Brain (organoid and tissue), 16 donors: ENCODE measurements at places on chromosomes 3 and 15.

GRCh38 chr3:149479621-149480325, 5.3 kb downstream of the TM4SF4 start:
- no peak for DNase-seq

GRCh38 chr15:60761505-60761845, 282.5 kb upstream of the ICE2 start:
- no peak for DNase-seq

- DNase-seq, result no peak
Observed at GRCh38 chr3:192830291-192831110, 87.2 kb downstream of the MB21D2 start.

GRCh38 chr15:92071045-92071634, 217.6 kb downstream of the SLCO3A1 start:
- DNase-seq, result no peak

DNA sequence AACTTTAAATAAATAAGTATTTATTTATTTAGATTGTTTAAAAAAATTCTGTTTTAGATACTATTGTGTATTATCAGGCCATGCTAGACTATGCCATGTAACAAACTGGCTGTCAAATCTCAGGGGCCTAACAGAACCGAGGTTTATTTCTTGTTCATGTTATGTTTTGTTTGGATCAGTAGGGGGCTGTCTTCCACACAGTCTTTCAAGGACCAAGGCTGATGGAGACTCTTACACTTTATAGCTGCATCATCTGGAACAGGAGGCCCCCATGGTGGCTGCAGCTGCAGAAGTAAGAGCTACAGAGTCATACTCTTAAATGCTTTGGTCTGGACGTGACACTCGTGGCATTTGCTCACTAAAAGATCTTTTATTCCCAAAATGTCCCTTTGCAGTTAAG, 33.0 kb upstream of the ARL14 start:
- no peak for DNase-seq

- no peak for DNase-seq
Observed at GRCh38 chr3:46609944-46610722, 2.2 kb upstream of the FAM240A start.

GRCh38 chr3:47482366-47482765, 6.6 kb upstream of the SCAP start:
- peak; percentile 11 for DNase-seq

DNA sequence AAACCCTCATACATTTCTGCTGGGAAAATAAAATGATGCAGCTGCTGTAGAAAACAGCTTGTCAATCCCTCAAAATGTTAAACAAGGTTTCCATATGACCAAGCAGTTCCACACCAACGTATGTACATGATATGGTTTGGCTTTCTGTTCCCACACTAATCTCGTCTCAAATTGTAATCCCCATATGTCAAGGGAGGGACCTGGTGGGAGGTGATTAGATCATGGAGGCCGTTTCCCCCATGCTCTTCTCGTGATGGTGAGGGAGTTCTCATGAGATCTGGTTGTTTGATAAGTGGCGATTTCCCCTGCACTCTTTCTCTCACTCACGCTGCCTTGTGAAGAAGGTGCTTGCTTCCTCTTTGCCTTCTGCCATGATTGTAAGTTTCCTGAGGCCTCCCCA, 100.6 kb upstream of the SLC24A5 start:
- no peak for DNase-seq

DNA sequence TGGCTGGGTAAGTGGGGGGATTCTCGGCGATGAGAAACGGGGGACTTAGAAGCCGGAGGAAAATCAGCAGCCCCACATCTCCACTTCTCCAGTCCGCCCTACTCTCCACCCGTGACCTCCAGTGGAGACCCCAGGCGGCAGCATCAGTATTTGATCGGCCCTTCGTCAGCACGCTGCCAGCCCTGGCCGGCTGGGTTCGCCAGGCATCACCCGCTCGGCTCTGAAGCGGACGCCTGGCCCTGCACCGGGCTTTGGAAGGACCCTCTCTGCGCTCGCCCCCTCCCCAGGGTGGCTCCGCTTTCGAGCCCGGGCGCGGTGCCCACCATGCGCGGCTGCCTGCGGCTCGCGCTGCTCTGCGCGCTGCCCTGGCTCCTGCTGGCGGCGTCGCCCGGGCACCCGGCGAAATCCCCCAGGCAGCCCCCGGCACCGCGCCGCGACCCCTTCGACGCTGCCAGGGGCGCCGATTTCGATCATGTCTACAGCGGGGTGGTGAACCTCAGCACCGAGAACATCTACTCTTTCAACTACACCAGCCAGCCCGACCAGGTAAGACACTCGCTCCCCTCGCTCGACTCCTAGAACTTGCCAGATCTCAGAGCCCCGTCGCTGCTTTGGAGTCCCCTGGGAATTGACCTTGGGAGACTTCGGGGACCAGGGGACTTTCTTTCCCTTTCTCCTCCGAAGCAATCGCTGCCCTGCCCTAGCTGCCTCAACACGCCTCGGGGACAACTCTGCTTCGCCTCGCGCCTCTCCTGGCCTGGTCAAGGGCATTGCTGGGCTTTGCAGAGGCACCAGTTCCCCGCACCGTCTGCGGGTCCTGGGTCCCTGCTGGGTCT, 561 bp downstream of the SIDT1 start:
- DNase-seq, result peak; percentile 63

GRCh38 chr3:125150525-125151441, 61.8 kb downstream of the SLC12A8 start:
- DNase-seq, result no peak

GRCh38 chr3:59563966-59564365, 514.1 kb upstream of the CFAP20DC start:
- DNase-seq, result no peak

DNA sequence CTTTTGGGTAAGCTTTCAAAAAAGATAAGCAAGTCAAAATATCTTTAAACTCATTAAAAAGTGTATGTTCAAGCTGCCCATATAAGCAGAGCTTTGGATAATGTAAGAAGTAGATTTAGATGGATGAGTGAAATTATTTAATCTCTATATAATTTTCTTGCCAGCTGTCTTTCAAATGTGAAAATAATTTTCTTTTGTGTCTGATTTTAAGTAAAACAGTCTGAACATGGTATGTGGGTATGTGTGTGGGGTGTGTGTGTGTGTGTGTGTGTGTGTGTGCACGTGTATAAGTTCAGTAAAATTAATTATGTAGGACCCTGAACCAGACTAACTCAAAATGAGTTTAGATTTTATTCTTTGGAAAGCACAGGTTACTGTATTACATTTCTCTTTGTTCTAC, 155.2 kb upstream of the CGNL1 start:
- no peak for DNase-seq

DNA sequence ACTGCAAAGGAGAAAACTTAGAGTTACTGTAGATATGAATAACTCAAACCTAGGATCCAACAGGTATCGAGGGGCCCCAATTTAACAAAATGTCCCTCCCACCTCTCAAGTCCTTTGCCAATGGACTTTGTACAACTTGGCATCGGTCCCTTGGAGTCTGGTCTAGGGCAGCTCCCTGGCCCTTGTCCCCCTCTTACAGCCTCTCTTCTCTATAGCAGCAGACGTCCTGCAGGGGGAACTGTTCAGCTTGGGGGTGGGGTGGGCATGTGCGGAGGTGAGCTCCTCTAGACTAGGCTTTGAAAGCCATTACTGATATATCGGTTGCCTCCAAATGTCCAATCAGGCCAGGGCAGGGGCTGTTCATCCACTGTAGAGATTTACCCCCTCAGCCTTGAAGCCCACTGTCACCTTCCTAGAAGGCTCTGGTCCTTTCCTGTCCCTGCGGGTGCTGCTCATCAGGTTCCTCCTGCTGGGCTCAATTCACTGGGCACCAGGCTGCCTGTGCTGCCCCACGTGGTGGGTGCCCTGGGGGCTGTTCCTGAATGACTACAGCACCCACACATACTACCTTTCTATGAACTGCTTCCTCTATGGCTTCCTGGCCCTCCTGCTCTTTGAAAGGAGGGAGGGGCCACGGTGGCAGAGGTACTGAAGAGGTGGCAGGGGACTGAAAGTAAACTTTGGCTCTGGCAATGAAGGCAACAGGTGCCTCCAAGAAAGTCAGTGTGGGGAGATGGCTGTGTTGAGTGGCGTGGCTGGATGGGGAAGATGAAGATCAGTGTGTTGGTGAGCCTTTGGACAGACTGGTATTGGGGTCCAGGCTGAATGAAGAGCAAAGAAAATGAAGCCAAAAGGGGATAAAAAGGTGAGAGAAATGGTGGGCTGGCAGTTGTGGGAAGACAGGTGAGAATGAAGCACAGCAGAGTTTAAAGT, 78.8 kb upstream of the MEX3B start:
- DNase-seq, result no peak

GRCh38 chr3:112187300-112187699, 54.3 kb upstream of the GCSAM start:
- no peak for DNase-seq

DNA sequence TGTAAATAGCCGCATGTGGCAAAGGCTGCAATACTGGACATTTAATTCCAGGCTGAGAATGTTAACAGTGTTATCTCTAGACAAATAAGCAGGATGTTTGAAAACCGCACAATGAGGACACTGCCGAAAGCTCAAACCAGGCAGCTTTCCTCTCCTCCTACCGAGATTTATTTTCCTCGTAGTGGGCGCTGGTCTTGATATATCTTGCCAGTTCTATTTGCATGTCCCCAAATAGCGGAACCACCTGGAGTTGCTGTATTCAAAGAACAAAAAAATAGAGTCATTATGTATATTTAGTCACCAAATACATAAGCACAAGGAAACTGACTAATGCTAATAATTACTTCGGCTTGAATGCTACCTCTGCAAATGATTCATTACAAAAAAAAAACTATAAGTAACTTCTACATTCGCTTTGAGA, 46.5 kb downstream of the CYFIP1 start:
- DNase-seq, result no peak

- DNase-seq, result no peak
Observed at GRCh38 chr15:67738056-67738455, 87.3 kb upstream of the SKOR1 start.

DNA sequence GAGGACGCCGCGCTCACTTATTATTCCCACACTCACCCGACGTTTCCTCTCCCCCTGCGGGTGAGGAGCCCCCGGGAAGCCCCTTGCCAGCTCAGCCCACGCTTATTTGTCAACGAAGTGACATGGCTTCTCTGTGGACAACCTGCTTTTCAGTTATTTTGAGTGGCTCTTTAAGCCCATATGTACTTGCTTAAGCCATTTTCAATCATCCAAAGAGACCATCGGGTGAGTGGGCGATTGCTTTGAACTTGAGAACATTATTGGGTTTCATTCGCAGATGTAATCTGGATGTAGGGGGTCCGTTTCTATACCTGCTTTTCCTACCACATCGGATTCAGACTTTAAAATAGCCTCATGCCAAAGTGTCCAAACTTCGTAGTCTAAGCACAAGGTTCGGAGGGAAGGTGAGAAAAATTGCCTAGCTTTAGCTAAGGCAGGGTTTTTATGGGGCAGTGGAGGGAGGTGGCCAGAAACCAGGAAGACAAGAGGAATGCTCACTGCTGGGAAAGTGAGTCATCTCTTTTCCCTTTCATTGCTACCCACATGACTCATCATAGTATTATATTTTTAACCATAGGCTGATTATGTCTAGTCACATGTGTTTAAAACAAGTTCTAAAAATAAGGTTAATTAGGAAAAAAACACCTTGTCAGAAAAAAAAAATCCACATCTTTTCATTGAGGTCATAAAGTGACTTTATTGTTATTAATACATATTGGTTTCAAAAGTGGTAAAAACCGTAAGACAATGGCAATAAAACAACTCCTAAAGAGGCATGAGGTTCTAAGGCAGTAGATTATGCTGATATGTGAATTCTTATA, 773.1 kb upstream of the NR2F2 start:
- no peak for DNase-seq

DNA sequence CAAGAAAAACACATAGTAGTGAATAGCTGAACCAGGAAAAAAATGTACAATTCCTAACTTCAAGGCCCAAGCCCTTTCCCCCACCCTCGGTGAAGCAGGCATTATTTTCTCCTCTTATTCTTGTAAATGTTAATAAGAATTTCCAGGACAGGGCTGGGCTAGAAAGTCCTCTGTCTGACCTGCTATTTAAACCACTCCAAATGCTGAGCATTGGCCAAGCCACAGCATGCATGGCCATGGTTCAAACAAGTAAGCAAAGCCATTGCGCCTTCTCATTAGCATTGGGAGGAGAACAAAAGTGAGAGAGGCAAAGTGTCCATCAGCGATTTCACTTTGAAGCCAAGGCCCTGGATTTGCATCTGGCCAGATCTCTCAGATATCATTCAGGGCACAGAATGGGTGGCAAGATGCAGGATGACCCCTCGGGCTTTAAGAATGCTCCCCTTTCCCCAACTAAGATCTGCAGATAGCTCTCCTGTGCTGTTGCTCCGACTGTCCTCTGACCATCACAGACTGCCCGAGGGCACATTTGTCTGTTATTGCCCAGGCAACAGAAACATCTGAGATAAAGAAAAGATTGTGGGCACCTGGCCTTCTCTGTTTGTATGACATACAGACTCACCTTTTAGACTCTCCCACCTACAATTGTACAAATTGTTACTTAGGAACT, 46.3 kb downstream of the CEMIP start:
- DNase-seq, result peak; percentile 27

DNA sequence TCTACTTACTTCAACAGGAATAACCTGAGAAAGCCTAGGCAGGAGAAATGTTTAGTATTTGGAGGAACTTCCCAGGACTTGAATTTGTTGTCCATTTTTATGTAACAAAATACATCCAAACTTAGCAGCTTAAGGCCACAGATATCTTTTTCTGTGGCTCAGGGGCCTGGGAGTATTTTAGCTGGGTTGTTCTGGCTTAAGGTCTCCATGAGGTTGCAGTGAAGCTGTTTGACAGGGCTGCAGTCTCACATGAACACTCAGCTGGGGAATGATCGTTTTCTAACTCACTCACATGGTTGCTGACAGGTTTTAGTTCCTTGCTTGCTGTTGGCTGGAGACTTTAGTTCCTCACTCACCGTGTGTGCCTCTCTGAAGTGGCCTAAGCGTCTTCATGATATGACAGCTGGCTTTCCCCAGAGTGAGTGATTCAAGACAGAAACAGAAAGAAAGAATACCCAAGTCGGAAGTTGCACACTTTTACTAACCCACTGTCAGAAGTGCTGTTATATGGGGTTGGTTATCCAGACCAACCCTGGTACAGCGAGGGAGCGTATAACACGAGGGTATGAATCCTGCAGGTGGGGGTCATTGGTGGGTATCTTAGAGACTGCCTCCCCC, 229.7 kb upstream of the TBL1XR1 start:
- no peak for DNase-seq

GRCh38 chr15:69523010-69524001, 70.7 kb downstream of the RPLP1 start:
- DNase-seq, result peak; percentile 94
